ENCODE measurements at places on chromosomes 12 and 14.

DNA sequence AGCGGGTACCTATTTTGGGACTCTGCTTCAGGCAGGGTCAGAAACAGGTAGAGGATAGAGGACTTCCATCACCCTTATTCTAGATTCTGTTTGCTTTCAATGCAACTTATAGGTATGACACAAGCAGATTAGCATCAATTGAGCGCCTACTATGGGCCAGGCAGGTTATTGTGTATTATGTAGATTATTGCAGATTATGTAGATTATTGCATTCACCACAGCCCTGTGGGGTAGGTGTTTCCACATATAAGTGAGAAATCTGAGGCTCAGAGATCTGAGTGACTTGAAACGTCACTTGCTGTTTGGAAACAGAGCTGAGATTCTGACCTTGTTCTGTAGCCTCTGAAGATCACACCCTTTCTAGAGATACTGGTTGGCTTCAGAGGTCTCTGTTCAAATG, 25.7 kb upstream of the SERPINA4 start:
- DNase-seq = no peak

DNA sequence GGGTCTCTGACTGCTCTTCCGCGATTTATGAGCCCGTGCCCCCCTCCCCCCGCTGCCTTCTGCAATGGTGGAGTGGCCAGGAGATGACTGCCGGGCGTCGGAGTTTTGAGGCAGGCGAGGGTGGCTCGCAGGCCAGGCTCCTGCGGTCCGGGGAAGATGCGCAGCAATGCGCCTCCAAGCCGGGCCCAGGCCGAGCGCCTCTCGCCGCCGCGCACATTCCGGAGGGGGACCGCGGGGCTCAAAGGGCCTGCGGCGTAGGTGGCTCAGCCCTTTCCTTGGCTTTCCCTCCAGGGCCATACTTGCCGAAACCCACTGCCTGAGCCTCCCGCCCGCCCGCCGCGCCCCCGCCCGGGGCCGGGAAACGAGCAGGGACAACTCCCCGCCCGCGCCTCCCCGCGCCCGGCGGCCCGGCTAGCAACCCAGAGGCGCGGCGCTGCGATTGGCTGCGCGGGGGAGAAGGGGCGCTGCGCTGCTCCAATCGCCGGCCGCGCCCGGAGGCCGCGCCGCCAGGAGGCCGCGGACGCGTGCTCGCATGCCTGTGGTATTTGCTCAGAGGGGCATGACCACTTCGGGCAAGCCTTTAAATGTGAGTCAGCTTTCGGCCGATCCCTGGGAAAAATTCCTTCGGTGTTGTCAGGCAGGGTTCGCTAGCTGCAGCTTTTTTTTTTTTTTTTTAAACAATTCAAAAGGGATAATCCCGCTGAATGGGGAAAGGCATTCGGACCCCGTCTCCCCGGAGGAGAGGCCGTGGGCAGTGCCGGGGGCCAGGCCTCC, 157.9 kb upstream of the PARP11 start:
- DNase-seq = peak; percentile 49

DNA sequence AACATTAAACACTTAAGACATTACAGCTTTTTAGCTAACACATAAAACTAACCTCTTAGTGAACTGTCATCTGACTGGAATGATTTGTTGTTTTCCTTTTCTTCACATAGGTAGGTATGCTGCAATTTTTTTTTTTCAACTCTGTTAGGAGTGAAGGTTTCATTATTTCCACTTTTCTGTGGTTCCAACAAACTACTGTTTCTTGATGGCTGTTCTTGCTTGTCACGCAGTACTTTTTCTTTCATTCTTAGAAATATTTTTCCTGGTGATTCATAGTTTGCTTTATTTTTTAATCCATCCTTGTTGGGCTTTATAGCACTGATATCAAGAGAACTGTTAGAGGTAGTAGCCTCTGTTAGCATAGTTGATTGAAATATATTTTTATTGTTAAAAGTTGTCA, 6.3 kb downstream of the MIS18BP1 start:
- DNase-seq = no peak

GRCh38 chr12:76247992-76248391, 100.2 kb downstream of the BBS10 start:
- DNase-seq = no peak

- DNase-seq = no peak
Observed at GRCh38 chr12:21073822-21074460, 57.1 kb upstream of the SLCO1B1 start.

- peak; percentile 6 for DNase-seq
Observed at GRCh38 chr14:54120260-54120659, 163.6 kb upstream of the BMP4 start.

DNA sequence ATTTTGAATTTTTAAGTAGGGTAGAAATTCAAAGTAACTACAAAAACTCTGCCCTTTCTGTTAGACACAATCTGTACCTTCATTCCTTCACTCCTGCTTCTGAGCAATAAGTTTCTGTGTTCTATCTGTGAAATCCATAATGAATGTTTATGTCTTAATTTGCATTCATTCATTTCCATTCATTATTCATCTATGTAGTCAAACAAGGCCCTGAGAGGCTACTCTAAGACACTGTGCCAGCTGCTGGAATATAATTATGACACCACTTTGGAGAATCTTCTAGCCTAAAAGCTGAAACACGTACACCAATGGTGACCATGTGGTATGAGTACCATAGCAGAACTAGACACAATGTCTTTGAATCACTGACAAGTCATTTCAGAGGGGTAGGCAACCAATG, 199.9 kb upstream of the FAR2 start:
- no peak for DNase-seq

GRCh38 chr12:98355322-98355721, 160.1 kb upstream of the TMPO start:
- no peak for DNase-seq

DNA sequence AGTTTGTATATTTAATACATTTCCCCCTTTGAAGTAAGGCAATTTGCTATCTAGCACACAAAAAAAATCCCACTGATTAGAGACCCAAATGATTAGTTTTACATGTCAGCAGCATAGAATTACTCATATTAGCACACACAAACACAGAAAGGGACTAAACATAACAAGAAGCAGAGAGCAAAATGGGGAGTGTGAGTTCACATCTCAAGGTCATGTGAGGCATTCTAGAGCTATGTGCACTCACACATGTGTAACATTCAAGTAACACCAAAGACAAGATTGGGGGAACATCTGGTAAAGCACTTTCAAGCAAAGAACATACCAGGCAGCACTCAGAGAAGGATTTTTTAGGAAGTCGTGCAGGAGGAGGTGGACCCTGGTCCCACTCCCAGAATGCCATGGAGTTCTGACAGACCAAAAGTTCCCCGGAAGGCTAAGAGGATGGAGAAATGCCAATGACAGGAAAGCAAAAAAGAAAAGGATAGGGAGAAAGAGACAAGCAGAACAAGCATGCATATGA, 105.8 kb upstream of the SINHCAF start:
- no peak for DNase-seq

DNA sequence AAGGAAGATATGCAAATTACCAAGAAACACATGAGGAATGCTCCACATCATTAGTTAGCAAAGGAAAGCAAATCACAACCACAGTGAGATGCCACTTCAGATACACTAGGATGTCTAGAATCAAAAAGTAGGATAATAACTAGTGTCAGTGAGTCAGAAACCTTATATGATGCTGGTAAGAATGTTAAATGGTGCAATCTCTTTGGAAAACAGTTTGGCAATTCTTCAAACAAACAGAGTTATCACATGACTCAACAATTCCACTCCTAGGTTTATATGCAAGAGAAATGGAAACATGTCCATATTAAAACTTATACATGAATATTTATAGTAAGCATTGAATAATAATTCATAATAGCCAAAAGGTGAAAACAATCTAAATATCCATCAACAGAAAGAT, 220.9 kb downstream of the FOXG1 start:
- DNase-seq = no peak

DNA sequence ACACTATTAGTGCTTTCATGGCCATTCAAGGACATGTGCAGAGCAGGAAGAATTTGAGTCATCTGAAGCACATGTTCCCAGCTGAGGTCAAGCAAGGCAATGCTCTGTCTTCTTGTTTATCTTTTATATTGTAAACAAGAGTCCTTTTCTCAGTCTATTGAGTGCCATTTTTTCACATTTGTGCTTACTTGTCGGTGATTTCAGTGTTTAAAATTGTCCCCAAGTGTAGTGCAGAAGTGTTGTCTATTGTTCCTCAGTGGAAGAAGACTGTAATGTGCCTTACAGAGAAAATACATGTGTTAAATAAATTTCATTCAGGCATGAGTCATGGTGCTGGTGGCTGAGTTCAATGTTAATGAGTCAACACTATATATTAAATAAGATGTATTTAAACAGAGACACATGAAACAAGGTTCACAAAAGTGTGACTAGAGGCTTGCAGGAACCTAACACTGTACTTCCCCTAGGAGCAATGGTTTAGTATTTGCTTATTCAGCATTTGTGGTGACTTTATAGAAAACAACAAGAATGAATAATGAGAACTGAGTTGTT, 391.1 kb downstream of the LRIG3 start:
- no peak for DNase-seq

- no peak for DNase-seq
Observed at GRCh38 chr14:49051328-49052060, 534.7 kb downstream of the RPS29 start.

- no peak for DNase-seq
Observed at GRCh38 chr12:68671179-68671578, 15.6 kb upstream of the NUP107 start.

GRCh38 chr12:116642683-116643082, 83.5 kb downstream of the MAP1LC3B2 start:
- no peak for DNase-seq

DNA sequence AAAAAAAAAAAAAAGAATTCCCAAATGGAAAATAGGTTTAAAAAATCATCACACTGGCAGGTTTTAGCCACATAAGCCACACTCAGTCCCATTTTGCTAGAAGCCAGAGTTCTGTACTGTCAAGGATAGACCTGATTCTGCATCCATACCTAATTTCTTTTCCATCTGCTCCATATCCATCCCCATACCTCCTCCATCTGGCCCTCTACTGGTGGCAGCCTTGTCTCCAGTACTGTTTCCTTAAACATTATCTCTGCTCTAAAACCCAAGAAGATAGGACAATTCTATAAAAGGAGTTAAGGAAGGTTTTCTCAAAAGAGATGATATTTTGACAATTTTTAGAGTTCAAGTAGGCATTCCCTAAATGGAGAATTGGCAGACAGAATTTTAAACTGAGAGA, 26.0 kb upstream of the RXYLT1 start:
- no peak for DNase-seq

GRCh38 chr12:26576266-26576665, 256.7 kb downstream of the ITPR2 start:
- DNase-seq = no peak

DNA sequence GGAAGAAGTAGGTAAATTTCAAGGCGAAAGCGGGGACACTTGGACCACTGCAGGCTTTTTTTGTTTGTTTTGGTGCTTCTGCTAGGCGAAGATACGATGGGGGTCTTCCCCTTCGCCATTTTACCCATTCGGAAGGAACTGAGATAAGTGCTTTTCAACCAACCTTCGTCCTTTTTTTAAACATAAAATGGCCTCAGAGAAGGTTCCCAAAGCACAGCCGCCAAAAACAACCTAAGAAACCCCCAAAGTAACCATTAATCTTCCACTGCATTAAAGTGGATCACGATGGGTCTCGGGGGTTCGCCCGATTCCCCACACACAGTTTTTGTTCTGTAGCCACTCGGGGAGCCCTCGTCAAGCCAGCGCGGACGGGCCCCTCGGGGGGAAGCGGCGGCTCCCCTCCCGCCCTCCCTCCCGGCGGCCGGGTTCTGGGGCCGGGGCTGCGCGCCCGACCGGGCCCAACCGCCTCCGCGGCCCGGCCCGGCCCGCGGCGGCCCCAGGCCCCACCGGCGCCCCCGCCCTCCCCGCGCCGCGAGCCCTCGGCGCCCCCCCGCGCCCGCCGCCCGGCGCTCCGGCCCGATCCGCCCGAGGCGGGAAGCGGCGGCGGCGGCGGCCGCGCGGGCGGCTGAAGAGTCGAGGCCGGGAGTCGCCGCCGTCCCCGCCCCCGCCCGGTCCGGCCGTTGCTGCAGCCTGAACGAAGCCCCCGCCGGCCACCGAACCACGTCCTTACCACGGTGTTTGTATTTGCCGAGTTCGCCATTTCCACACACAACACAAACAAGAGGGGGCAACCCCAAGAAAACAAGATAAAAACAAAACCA, 790 bp downstream of the GTF2A1 start:
- no peak for DNase-seq

DNA sequence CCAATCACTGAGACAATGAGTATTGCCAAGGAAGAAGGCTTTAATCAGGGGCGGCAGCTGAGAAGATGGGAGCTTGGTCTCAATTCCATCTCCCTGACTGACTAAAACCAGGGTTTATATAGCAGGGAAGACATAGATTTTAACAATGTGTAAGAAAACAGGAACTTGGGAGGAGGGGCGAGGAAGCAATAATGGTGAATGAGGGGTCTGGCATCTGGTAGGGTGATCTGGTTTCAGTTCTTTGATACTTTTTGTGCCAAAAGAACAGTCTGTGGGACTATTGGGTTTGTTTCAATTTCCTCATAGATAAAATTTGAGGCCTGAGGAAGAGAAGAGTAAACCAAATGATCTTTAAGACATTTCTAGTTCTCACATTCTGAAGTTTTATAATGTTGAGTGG, 49.2 kb downstream of the FUT8 start:
- no peak for DNase-seq

- no peak for DNase-seq
Observed at GRCh38 chr12:67517181-67517887, 131.2 kb upstream of the DYRK2 start.

GRCh38 chr14:31207287-31207754, 272 bp downstream of the HECTD1 start:
- peak; percentile 84 for DNase-seq

DNA sequence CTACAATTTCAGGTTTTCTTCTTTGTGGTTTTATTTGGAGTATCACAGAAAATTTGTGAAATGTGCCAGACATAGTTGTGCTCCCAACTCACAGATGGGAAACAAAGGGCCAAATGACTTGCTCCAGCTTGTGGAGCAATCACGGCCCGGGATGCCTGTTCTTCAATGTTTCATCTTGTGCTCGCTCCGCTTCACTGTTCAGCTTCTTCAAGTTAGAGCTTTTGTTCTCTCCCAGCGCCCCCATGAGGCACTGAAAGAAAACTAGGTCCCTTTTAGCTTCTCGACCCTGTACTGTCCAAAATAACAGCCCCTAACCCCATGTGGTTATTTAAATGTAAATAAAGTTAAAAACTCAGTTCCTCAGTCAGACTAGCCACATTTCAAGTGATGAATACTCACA, 187.9 kb upstream of the STXBP6 start:
- peak; percentile 50 for DNase-seq

DNA sequence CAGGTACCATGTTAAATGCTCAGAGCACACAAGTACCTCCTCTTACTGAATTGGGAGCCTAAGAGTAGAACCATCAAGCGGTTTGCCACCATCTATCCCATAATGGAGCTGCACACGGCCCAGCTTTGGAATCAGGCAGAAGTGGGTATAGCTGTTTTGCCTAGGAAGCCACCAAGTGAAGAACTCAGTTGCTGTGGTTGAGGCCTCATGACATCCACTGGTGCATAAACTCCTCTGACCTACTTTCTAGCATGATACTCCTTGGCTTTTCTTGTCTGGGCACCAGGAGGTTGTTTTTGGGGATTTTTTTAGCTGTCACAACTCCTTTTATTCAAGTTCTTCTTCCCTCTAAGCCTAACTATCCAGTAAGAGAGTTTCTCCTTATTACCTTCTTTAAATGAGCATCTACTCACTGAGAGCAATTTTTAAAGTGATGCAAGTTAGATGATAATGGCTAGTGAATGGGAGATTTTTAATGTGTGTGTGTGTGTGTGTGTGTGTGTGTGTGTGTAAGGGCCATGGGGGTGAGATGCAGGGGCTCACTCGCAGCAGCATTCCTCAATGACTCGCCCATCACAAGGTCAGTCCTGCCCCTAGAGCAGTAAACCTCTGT, 20.9 kb upstream of the KRAS start:
- no peak for DNase-seq

GRCh38 chr12:6303071-6303470, 7.4 kb upstream of the PLEKHG6 start:
- DNase-seq = no peak

Measured in pons (tissue), 1 donor.